Left renal pelvis (tissue), 4 donors: ENCODE measurements at places on chromosomes 4 and X.

DNA sequence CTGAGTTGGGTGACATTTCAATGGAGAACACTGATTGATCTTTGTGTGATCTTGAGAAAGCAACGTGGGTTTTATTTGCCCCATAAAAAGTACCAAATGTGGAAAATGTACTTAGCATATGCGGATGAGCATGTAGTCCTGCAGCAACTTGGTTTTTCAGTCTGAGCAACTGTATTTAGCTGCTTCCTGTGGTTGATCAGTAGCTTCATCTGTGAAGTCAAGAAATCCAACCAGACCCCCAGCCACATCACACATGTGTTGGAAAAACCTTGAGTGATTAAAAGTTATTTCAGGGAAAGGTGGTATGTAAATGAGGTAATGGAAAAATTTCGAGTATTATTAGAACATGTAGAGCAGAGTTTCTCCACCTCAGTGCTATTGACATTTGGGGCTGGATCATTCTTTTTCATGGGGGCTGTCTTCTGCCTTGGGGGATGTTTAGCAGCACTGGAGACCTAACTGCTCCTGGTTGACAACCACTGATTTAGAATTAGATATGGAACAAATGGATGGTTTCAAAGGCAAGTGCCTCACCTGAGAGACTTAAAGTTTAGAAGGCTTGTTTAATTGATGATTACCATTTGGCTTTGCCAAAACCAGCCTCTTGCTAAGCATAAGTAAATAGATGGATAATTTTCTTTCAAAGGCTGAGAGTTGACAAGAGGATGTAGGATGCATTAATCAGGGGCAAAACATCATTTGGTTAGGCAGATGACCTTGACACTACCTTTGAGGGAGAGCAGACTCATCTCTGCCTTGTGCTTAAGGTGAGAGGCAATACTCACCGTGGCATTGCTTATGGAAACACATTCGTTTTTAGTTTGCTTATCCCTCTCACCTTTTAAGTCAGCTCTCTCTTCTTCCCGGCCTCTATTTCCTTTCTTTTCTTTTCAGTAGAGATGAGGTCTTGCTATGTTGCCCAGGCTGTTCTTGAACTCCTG is 193.0 kb upstream of the RPS6KA3 start:
- no peak for DNase-seq

- no peak for DNase-seq
These were observed 104.4 kb upstream of the ARHGAP24 start for GRCh38 chr4:85370400-85371032.

- no peak for DNase-seq
These were observed 268.4 kb downstream of the HS3ST1 start for GRCh38 chr4:11160288-11160687.

GRCh38 chrX:68633981-68634380 is 13.5 kb upstream of the STARD8 start:
- no peak for DNase-seq

DNA sequence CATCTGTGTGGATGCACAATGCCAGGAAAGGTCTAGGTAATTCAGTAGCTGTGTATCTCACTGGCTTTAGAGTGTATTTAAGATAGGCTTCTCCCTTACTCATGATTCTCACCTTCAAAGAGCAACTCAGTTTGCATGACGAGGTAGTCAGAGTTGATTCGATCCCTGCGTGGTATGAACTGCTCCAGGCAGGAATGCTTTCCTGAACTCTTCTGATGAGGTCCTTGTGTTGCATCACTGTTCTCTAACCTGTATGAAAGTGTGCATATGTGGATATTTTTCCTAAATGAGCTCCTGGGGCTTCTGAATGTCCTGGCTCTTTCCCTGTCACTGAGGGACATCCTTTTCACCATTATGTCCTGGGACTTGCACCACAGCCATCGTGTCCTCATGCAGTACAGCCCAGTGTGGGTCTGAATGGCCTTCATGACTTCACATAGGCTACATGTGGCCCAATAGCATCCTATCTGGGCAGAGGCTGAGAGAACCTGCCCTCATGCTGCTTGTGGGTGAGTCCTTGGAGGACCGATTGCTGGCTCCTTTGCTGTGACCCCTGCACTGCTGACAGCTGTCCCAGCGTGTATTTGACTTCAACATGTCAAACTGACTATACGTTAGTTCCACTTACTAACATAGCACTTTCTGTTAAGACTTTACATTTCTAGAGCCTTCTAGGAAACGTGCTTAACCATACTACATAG is 65.3 kb upstream of the WDR1 start:
- DNase-seq, result no peak

GRCh38 chr4:175875993-175876771 is 64.1 kb upstream of the GPM6A start:
- no peak for DNase-seq
